ENCODE measurements at places on chromosomes 11 and 22.
A peak's percentile ranks its signal among the peaks of the same experiment; 100 is the strongest.

DNA sequence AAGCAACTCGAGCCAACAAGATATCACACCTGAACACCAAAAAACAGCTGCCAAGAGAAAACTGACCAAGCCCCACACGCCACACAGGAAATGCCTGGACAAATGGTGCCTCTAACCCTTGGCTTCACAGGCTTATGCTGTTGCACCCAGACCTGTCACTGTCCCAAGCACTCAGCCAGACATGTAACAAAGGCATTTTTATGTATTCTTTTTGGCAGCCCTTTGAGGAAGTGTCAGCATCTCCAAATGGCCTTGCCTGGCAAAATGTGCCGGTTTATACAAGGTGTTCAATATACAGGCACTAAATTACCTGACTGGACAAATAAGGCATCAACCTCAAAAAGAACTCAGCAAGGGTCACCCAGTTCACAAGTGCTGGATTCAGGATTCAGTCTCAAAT lies 6.1 kb downstream of the HDHD5 start:
- no peak for DNase-seq

DNA sequence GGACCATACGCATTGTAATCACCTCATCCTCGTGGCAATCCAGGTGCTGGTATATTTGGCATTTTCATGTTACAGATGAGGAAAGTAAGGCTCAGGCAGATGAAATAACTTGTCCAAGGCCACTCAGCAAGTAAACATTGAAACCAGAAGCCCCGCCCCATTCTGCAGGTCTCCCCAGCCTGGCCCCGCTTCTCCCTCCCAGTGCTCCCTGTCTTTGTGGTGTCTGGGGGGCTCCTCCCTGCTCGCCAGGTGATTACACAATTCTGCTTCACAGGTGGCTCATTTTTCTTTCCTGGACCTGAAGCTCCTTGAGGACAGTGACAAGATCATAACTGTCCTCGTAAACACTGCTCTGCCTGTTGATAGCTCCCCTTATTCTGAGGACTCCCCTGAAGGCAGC lies 531.5 kb upstream of the B3GAT1 start:
- no peak for DNase-seq

- no peak for DNase-seq
Measured at GRCh38 chr22:24875862-24876506, 70.0 kb downstream of the SGSM1 start.

DNA sequence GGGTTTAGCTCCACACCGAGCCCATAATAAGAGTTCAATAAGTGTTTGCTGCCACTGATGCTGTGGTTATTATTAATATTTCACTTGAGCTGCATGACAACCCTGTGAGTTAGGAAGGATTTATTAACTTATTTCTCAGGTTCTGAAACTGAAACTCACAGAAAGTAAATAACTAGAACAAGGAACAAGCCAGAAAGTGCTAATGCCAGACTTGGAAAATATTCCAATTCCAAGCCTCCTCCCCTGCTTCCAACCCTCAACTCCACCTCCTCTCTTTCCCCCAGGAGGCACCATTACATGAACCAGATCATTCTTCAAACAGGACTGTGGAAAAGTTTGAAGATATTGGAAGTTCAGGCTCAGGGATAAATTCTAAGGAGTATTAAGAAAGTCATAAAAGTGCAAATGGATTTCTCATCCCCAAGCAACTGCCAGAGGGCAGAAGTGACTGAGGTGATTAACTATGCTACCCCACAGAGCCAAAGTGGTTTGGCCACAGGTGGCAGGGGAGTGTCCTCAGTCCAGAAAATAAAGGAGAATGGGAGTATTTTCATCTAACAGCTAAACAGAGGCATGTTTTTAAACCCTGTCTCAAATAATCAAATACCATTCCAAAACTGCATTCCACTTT lies 3.2 kb upstream of the FJX1 start:
- DNase-seq, result no peak

DNA sequence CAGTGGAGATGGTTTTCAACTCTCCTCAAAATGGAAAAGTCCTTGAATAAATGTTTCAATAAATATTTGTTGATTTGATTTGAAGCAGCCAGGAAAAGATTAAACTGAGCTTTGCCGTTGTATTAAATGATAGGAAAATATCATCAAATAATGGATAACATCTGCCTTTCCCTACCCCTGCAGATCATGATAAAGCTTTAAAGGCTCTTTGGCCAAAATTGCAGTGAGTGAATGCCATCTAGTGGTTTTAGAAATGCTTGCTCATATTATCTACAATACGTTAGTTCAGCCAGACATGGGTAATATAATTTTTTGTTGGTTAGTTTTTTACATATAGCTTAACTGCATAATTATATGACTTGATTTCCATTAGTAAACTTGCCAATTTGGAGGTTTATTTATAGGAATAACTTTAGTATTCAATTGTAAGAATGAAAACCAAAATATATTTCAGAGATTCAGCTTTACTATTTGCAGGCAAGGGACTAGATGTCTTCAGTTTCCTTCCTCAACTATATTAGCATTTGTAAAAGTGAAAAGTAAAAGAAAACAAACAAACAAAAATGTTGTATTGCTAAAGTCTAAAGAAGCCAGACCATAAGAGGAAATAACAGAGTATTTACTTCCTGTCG lies 159.2 kb downstream of the MSANTD4 start:
- no peak for DNase-seq

DNA sequence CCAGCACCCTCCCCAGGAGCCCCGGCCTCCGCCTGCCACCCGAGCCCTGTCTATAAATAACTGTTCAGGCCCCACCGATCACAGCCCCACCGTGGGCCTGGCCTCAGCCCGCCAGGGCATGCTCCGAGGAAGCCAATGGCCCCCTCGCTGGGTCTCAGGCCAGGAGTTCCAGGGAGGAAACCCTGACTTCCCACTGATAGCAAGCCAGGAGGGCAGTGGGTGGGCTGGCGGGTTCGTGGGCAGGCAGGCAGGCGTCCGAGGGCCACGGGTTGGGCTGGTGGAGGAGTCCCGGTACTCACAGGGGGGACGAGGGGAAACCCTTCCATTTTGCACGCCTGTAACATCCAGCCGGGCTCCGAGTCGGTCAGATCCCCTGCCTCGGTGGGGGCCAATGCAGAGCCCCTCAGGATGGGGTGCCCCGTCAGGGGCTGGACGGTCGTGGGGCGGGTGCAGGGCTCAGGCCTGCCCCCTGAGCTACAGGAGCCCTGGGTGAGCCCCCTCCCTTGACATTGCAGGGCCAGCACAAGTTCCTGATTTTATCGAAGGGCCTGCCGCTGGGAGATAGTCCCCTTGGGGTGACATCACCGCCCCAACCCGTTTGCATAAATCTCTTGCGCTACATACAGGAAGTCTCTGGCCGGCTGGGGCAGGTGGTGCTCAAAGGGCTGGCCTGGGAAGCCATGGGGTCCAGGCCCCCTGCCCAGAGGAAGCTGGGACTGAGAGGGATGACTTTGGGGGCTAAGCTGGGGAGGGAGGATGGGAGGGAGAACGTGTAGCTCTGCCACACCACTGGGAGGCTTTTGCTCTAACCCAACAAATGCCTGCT lies at the start of gene SPI1:
TSS of gene SPI1 (minus strand) at position 538 of the 826 bp plus-strand sequence. CDS start at position 344, 194 bp downstream.
- no peak for DNase-seq

DNA sequence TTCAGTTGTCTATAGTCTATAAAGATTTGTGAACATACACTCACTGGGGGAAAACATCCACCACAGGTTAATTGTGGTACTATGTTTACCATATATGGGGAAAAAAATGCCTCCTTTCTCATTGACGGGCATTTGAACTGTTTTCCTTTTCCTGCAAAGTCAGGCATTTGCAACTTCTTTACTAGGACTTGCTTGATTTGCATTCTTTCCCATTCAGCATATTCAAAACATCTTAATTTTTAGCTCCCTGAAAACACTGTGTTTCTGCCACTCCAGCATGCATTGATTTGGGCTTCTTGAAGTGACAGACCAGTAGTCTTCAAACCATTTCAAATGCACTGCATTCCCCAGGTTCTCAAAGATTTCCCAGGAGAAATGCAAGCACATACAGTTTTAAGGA lies 67.6 kb downstream of the INSC start:
- no peak for DNase-seq

DNA sequence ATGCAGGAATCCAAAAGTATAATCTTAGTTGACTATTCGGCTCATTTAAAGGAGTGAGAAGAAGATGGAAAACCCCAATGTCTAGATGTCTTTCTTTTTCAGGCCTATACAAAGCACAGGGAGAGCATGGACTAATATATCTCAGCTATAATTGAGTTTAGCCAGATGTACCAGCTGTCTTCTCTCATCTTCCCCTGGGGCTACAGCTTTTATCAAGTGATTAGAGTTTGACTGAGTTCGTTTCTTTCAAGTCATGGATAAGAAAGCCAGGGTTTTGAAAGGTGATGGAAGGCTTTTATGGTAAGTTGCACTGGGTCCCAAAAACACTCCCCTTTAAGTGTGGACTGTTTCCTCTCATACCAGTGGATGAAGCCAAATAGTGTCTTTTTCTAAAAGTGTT lies 1172.8 kb upstream of the TENM4 start:
- DNase-seq, result no peak

DNA sequence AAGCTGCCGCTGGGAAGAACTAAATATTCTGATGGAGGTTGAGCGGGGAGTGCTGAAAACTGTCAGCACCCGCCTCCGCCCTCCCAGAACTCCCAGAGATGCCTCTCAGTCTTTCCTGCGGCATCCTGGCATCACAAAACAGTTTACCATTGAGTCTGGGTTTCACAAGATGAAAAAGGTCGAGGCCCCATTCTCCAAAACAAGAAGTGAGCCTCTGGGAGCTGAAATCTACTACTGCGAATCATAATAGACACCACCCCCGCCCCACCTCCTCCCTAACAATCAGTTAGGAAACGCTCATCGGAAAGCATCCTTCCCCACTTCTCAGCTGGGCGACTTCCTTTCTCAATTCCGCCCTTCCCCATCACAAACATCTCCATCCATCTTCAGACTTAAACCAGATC lies 1.0 kb downstream of the SUN2 start:
- DNase-seq, result no peak

DNA sequence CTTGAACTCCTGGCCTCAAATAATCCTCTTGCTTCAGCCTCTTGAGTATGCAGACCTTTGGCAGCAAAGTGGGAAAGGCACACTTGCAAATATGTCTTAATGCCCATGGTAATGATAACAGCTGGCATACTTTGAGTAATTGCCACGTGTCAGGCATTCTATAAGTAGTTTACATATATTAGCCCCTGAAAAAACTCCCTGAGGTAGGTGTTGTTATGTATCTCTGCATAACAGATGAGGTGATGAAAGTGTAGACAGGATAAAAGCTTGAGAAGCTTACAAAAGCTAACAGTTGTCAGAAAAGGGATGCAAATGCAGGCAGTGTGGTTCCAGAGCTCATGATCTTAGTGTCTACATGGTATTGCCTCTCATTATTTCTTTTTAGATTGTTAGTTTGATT lies 291.1 kb upstream of the C11orf87 start:
- no peak for DNase-seq

DNA sequence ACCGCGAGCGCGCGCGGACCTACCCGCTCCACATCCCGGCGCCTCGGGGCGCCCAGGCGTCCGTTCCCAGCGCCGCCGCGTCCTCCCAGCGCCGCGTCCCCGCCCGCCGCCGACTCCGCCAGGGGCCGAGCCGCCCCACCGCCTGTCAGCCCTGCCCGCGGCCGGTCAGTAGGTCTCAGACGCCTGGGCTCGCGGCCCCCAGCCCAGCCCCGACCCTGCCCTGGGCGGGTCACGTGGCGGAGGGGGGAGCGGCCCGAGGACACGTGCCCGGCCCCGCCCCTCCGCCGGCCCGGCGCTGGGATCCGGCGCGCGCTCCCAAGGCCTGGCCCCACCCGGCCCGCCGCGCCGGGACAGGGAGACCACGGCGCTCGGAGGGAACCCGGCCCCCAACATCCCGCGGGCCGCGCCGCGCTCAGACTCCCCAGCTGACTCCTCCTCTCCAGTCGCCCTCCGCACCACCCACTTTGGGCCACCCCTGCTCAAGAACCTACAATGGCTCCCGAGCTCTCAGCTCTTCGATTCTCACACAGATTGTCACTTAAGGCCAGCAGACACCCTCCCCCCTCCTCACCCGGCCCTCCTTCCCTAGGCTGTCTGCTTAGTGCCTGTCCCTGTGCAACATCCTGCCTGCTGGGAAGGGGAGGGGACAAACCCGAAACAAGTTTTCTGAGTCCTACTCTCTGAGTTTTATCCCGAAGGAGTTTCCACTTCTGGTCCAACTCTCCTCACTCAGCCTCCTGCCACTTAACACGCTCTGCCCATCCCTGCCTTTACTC lies at the start of gene RAB3IL1:
TSS of gene RAB3IL1 (minus strand) at position 233 of the 776 bp plus-strand sequence. CDS start at position 34, 199 bp downstream.
- DNase-seq, result no peak

DNA sequence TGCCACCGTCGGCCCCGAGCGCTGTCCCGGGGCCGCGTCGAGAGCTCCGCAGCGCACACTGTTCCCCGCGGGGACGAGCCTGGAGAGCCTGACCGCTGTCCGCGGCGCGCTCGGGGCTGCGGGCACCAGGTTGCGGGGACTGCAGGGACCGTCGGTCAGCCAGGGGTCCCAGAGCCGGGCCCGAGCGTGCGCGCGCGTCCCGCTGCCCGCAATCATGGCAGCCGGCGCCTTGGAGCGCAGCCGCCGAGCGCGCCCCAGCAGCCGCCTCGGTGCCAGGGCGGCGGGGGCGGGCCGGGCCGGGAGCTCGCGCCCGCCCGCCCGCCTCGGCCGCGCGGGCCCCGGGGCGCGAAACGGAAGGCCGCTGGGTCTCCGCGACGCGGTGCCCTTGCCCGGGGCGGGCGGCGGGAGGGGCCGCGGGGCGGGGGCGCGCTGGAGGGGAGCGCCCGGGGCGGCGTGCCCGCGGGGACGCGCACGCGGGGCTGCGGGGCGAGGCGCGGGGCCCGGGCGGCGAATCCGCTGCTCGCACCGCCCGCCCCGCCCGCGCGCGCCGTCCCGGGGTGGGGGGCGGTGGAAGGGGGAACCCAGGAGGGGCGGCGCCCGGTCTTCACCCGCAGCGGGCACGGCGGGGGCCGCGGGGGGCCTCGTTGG lies 79.4 kb upstream of the PPARA start:
- DNase-seq, result peak; percentile 19

DNA sequence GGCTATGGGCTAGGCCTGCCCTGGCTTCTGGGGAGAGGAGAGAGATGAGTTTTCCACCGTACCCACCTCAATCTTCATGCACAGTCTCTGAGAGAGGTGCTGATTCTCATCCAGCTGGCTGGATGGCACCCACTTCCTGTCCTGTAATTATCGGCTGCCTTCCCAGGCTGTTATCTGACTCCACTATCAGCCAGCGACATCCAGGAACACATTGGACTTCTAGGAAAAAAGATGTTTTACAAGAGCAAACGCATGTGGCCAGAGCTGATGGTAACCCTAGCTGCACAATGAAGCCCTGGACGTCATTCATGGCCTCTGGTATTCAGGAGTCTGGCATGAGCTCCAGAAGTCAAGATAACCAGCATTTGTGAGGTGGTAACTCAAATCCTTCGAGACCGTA lies 137.4 kb downstream of the EHF start:
- no peak for DNase-seq

GRCh38 chr11:69635195-69635594 lies 5.8 kb upstream of the CCND1 start:
- DNase-seq, result no peak

- no peak for DNase-seq
Measured at GRCh38 chr11:73983741-73984538, 1.3 kb upstream of the UCP2 start.
